ENCODE measurements at places on chromosomes 5 and 9.
A peak's percentile ranks its signal among the peaks of the same experiment; 100 is the strongest.

DNA sequence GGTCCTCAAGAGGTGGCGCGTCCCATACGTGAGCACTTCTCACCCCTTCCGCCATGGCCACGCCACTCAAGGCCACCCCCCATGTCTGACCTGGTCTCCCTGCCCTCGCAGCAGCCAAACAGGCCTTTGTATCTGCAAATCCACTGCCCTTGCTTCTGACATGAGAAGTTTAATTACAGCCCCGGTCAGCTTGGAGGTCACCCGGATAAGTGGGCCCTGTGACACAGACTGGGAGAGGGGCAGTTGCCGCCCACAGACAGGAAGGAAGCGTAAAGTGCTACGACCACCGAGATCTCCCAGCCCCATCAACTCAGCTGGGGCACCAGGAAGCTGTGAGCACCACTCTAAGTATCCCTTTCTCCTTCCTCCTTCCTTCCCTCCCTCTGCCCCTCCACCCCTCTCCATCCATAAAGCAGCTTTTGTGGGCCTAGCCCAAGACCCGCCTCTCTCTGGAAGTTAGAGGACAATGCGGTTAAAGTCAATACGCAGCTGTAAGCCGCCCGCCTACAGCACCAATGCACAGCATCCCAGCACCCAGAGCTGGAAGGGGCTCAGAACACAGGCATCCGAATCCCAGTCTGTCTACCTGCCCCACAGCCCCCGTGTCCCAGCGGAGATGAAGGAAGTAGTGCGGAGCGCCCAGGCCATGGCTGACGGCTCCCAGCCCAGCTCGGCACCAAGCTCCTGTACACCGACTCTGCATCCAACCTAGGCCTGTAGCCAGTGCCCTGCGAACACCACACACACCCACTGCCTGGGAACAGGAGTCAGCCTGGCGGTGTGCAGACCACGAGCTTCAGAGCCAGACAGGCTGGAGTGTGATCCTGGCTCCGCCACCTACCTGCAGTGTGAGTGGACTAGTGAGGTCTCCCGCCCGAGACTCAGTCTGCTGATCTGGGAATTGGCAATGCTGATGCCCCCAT is 44.8 kb upstream of the RNF130 start:
- DNase-seq: no peak

- DNase-seq: no peak
Measured at GRCh38 chr5:53902296-53902907, 342.0 kb downstream of the NDUFS4 start.

- no peak for DNase-seq
Measured at GRCh38 chr5:142827934-142828576, 57.9 kb downstream of the ARHGAP26 start.

- DNase-seq: no peak
Measured at GRCh38 chr5:118195211-118195610, 793.1 kb downstream of the DTWD2 start.

- DNase-seq: no peak
Measured at GRCh38 chr5:117431091-117431490, 856.5 kb upstream of the SEMA6A start.

- no peak for DNase-seq
Measured at GRCh38 chr9:118457171-118458000, 753.2 kb downstream of the TLR4 start.

DNA sequence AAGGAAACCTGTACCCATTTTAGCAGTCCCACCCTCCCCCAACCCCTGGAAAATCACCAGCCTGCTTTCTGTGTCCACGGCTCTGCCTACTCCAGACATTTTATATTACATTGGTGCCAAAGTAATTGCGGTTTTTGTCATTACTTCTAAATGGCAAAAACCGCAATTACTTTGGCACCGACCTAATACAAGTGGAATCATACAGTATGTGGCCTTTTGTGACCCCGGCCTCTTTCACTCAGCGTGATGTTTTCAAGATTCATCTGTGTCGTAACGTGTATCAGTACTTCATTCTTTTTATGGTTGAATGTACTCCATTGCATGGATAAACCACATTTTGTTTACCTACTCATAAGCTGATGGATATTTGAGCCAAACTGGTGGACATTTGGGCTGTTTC is 9.7 kb upstream of the ORM1 start:
- peak; percentile 3 for DNase-seq

GRCh38 chr5:3010301-3010952 is 258.9 kb upstream of the IRX2 start:
- no peak for DNase-seq

- DNase-seq: no peak
Measured at GRCh38 chr9:77750284-77750683, 102.2 kb upstream of the GNA14 start.

Data from activated CD4-positive, alpha-beta memory T cell treated with anti-CD3 and anti-CD28 coated beads for 36 hours (primary cell).